ENCODE measurements at places on chromosomes 13 and 19.

- DNase-seq, result no peak
These were observed 184.1 kb upstream of the EDNRB start for GRCh38 chr13:78102741-78103140.

DNA sequence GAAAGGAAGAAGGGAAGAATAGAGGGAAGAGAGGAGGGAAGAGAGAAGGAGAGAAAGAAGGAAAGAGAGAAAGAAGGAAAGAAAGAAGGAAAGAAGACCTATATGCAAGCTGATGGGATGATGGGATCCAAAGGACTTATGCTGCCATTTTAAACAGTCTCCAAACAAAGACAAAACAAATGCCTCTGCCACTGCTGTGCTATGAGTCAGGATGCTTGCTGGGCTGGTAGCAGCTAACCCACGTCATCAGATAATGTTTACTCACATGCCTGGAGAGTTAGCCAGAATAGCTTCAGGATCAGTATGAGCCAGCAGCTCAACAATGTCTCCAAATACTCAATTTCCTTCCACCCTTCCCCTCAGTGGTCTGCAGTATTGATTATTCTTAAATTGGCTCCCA lies 12.0 kb upstream of the ZNF274 start:
- DNase-seq, result no peak

DNA sequence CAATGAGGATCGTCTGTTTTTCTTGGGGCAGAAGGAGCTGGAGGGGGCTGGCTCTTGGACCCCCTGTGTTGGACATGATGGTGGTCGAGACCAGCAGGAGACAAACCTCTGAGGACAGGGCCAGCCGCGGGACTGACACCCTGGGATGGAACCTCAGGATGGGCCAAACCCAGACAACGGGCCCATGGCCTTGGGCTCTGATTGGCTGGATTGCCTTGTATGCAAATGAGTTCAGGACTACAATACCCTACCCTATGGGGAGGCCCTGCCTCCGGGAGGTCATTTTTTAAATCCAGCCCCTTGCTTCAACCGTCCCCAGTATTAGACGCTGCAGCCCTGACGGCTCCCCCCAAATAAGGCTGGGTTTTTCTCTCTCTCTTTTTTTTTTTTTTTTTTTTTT lies 22.0 kb downstream of the SLC5A5 start:
- DNase-seq, result no peak

DNA sequence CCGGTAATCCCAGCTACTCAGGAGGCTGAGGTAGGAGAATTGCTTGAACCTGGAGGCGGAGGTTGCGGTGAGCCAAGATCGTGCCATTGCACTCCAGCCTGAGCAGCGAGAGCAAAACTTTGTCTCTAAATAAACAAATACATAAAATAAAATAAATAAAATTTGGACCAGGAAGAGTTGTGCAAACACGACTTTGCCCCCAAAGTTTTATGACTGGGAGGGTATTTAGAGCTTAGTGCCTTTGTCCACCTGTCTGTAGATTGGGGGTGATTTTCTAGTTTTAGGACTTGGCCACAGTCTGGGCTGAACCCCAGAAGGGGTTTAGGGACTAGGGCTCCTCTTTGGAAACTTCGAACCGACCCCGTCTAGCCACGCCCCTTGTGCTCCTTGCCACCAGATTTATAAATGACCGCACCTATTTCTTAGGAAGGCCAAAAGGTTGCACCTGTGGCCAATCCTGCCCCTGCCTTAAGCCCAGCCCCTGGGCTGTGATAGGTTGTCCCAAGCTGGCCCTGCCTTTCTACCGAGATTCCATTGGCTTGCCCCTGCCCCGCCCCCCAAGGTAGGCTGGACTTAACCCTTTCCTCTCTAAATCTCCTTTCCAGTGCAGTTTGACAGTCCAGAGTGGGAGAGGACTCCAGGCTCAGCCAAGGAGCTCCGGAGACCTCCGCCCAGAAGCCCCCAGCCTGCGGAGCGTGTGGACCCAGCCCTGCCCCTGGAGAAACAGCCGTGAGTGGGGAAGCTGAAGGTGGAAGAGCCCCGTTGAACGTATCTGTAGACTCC lies 5.3 kb downstream of the SHD start:
- no peak for DNase-seq

GRCh38 chr13:113935001-113935844 lies 38.7 kb downstream of the C13orf46 start:
- no peak for DNase-seq

DNA sequence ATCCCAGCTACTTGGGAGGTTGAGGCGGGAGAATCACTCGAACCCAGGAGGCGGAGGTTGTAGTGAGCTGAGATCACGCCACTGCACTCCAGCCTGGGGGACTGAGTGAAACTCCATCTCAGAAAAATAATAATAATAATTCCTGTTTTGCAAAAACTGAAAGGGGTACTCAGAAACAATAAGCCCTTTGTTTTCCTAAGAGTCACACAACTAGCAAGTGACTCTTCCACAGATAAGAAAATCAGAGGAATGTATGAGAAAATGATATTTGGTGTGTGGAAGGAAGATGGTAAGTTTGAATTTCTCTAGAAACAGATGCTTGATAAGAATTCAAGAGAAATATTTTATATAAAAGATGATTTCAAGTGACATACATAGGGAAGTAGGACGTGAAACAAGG lies 35.1 kb downstream of the SYDE1 start:
- DNase-seq, result no peak

Data from kidney epithelial cell (primary cell).